ENCODE measurements at places on chromosomes 3 and 15. TPM values are rescaled to one million over a fixed set of nuclear protein-coding genes. Genes with fewer than 3 reads are reported as not detected.

CYP1A2 gene
- total RNA-seq = not detected

TICRR gene
- total RNA-seq = 17.0 TPM

AGTR1 gene
- 0.24 TPM for total RNA-seq

STRIT1 gene
- not detected for total RNA-seq

TNFSF10 gene
- 40.2 TPM for total RNA-seq

CCNB2 gene
- total RNA-seq = 27.0 TPM

FOXB1 gene
- not detected for total RNA-seq
